ENCODE measurements at places on chromosomes 4 and X. TPM values are rescaled to one million over a fixed set of nuclear protein-coding genes. Genes with fewer than 3 reads are reported as not detected.

- DNase-seq: peak; percentile 38
Observed at GRCh38 chr4:73019462-73020047, 50.0 kb downstream of the COX18 start.

- peak; percentile 59 for DNase-seq
Observed at GRCh38 chrX:149518236-149518635, 13.1 kb upstream of the IDS start.

GRCh38 chrX:7146020-7146702 is 1.4 kb upstream of the STS start:
- DNase-seq: no peak

DNA sequence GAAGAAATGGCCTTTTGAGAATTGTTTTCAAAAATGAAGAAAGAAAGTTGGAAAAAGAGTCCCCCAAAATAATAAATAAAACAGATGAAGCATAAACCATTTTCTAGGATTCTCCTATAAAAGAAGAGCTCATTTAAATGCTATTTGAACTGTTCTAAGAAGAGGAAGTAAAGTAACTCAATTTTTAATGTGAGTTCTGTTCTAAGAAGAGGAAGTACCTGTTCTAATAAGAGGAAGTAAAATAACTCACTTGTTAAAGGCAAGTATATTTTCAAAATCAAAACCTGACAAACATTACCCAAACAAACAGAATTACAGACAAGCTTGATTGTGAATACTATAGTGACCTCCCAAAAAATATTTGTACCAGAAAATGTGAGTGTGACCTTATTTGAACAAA is 1326.3 kb downstream of the C4orf33 start:
- no peak for DNase-seq

DNA sequence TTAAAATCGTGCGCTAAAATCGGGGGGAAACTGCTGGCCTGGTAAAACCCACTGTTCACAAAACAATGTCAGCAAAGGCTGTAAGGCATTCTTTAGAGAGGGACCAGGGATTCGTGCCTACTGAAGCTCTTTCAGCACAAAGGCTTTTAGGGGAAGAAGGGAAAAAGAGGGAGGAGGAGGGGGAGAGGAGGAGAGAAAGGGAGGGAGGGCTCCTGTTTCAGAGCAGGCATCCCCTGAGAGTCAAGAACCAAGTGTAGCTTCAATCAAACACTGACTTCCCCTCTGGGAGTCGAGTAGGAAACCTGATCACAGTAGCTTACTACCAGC is 9.5 kb downstream of the BCOR start:
- DNase-seq: no peak

GRCh38 chrX:119015407-119016237 is 41.2 kb downstream of the LONRF3 start:
- DNase-seq: peak; percentile 100

- DNase-seq: no peak
Observed at GRCh38 chr4:41835321-41835995, 86.9 kb upstream of the PHOX2B start.

DNA sequence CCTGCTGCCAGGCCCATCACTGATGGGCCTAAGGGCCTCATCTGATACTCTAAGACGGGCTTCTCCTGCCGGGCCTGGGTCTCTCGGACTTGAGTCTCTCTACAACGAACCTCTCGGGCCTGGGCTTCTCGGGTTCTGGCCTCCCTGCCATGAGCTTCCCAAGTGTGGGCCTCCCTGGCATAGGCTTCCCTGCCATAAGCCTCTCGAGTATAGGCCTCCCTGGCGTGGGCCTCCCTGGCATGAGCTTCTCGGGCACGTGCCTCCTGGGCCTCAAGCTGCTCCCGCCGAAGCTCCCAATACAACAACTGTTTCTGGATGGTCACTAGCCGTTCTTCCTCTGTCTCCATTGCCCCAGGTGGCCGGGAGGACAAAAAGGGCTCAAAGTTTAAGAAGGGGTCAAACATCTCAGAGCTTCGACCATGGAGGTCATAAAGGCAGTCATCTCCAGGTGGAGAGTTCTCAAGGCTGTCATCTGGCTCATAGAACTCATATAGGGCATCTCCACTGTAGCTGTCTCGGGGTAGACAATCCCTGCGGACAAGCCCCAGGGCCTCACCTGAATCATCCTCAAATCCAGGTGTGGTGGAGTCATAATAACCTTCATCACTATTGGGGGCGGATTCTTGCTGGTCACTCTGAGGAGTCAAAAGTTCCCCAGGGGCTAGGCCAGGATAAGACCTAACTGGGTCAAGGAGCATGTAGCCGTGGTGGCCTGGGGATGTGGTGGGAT is 14.1 kb downstream of the AMER1 start:
- no peak for DNase-seq

DNA sequence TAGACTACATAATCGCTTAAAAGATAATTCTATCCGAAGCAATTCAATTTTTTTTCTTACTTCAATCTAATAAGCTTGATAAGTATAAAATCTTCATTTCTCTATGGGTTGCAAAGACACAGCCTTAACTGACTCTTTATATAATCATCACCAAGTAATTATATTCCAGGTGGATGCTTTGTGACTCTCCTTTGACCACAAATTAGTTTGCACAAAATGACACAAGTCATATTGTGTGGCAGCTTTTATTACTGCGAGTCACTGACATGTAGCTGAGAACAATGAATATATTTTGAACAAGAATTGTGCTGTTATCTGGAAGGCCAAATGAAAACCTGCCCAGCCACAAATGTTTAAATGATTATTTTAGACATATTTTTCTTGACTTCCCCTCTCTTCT is 1727.8 kb downstream of the ARAP2 start:
- DNase-seq: peak; percentile 8

- DNase-seq: peak; percentile 13
Observed at GRCh38 chr4:72326692-72327632, 242.1 kb downstream of the ADAMTS3 start.

DNA sequence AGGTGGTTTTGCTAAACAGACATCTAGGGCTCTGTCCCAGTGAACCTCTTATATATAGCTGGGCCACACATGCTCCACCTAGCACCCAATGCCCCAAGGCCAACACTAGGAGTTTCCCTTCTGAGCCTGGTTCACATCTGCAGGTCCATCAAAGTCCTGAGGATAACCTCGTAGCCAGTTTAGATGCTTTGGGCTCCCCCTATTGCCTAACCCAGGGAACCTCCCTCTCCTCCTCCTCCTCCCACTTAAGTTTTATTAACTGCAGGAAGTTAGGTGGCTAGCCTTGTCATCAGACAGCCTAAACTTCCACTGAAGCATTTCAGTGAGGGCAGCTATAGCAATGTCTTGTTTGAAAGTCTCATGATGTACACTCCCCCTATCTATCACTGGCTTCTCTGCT is 88.0 kb downstream of the GUCY2F start:
- peak; percentile 3 for DNase-seq

DNA sequence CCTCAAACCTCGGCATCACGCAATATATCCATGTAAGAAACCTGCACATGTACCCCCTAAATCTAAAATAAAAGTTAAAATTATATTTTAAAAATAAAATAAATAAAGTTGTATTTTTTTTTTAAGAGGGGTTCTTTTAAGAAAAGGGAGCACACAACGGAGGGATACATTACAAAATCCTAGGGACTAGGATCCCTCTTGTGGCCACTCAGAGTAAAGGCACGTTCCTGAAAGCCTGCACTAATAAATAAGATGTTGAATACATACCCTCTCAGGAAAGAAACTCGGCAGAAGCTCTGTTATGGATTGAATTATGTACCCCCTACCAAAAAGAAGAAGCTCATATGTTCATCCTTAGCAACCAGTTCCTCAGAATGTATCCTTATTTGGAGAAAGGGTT is 50.9 kb upstream of the PRDX4 start:
- DNase-seq: peak; percentile 15

DNA sequence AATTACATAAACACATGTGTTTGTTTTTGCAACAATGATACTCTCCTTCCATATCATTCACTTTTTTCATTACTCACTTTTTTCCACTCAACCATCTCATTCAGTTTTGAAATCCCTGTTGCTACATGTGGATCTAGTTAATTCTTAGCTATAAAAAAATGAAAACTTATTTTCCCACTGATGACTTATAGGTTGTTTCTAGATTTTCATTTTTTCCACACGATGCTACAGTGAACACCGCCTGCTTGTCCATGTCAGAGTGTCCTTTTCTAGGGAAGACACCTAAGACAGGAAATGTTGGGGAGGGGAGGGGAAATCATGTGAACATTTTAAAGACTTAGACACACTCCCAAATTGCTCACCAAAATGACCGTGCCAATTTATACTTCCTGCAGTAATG is 70.2 kb downstream of the SUPT20HL2 start:
- DNase-seq: no peak

- no peak for DNase-seq
Observed at GRCh38 chrX:17098516-17099247, 152.2 kb downstream of the REPS2 start.

GRCh38 chrX:150841456-150842197 is 56.8 kb downstream of the CD99L2 start:
- DNase-seq: peak; percentile 17

DNA sequence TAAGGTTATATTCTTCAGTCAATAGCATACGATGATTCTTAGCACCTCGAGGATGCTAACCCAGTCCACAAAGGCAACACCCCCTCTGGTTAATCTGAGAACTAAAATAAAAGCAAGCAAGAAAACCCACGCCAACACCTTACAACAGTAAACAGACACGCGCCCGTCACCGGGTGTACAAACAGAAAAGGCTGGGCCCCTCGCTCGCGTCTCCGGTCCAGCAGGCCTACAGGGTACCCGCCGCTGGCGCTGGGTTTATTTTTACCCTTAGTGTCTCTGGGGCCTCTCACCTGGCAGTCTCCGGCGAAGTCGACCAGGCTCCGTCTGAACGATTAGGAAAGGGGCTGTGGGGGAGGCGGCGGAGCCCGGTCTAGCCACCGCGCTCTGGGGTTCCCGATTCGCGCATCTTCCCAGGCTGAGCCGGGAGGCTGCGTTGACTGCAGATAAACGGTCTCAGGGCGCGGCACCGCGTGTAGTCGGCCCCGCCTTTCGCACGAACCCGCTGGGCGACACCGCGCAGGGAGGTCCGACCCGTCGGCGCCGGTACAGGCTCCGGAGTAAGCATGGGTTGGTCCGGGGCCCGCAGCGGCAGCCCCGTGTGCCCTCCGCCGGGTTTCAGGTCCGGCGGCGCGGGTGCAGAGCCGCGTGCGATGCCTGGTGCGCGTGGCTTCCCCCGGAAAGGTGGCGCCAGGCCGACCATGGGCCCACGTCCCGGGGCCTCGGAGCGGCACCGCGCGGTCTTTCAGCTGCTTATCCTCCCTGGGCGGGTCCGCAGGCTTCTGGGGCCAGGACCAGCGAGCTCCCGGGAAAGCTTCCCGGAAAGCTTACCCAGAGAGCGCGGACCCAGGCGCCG is 441 bp downstream of the SLC9B2 start:
- DNase-seq: peak; percentile 61

DNA sequence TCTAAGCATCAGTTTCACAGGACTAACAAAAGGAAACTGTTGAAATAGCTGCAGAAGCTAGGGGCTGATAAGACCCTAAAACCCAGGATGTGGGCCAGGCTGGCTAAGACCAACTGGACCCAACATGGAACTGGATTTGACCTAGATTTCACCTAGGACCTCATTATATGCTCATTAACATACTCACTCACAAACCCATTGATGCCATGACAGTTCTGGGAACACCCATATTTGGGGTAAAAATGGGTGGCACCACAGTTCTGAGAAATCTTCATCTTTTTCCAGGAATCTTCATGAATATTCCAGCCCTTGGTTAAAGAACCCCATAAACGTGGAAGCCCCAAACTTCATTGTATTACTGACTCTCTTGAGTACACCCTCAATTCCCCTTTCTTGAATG is 41.1 kb downstream of the HSD17B13 start:
- DNase-seq: no peak

GRCh38 chrX:50881028-50881427 is 29.5 kb upstream of the BMP15 start:
- DNase-seq: peak; percentile 32

DNA sequence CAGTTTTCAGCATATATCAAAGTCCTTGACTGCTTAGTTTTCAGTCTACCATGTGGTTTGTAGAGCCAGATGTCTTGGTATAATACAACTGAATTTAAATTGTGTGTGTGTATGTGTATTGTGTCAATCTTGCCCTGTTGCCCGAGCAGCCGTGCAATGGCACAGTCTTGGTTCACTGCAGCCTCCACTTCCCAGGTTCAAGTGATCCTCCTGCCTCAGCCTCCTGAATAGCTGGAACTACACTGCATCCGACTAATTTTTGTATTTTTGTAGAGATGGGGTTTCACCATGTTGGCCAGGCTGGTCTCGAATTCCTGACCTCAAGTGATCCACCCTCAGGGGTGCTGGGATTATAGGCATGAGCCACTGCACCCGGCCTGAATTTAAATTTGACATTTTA is 6.0 kb upstream of the KLHL5 start:
- no peak for DNase-seq

GRCh38 chr4:5952975-5953951 is 60.4 kb upstream of the CRMP1 start:
- DNase-seq: no peak

- DNase-seq: peak; percentile 42
Observed at GRCh38 chrX:132615391-132616131, 126.7 kb upstream of the MBNL3 start.

- peak; percentile 84 for DNase-seq
Observed at GRCh38 chrX:141176586-141177451, at the start of gene LDOC1. Gene LDOC1, minus strand, starts transcription at chrX:141177129. Its CDS starts 108 bp downstream, at chrX:141177021.

- DNase-seq: no peak
Observed at GRCh38 chr4:58553679-58554078, 1443.5 kb upstream of the IGFBP7 start.

- DNase-seq: no peak
Observed at GRCh38 chr4:4672402-4672801, 130.6 kb upstream of the STX18 start.

- peak; percentile 90 for DNase-seq
Observed at GRCh38 chr4:17142232-17142711, 243.8 kb upstream of the LDB2 start.

GRCh38 chrX:47129899-47130358 is 14.6 kb downstream of the NDUFB11 start:
- DNase-seq: peak; percentile 21

- DNase-seq: no peak
Observed at GRCh38 chrX:87392369-87392768, 125.2 kb upstream of the KLHL4 start.

GRCh38 chr4:109877400-109877799 is 29.5 kb downstream of the LRIT3 start:
- DNase-seq: no peak

GRCh38 chr4:86594559-86595425 is 677 bp downstream of the PTPN13 start:
- DNase-seq: peak; percentile 71

Gene XAGE1A
- total RNA-seq: not detected

Gene GPR50
- total RNA-seq: not detected

Gene ZAR1
- not detected for total RNA-seq

Gene TCP11X2
- total RNA-seq: not detected

Gene RS1
- not detected for total RNA-seq

Gene WNK3
- 3.6 TPM for total RNA-seq

Gene LIMCH1
- total RNA-seq: 72.8 TPM

Gene PPP1R3F
- total RNA-seq: 5.6 TPM

Gene CTAG2
- total RNA-seq: 1.1 TPM

Gene TXK
- total RNA-seq: 0.69 TPM

Gene SCD5
- total RNA-seq: 17.2 TPM

Gene KIT
- 0.02 TPM for total RNA-seq

Gene MAGEB17
- total RNA-seq: not detected
